Left renal pelvis (tissue), 4 donors: ENCODE measurements at places on chromosomes 5 and 9.

DNA sequence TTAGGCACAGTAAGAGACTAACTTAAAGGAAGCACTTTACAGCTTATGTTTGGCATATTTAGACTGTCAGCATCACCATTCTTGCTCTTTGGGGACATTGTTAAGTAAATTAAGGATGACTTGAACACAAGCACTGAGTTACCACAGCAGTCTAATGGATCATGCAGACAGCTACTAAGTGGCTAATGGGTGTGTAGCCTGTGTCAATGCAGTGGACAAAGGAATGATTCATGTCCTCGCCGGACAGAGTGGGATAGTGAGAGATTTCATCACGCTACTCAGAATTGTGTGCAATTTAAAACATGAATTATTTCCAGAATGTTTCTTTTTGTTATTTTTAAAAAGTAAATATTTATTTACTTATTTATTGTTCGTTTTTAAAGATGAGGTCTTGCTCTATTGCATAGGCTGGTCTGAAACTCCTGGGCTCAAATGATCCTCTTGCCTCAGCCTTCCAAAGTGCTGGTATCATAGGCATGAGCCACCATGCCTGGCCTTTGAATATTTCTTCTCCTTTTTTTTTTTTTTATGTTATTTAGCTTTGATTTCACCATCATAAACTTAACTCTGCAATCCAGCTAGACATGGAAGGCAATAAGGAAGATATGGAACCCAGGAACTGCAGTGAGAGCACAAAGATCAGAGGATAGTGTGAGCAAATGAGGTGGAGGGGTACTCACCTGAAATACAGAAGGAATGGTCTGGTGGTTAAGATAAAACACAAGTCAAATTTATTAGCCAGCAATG is 53.0 kb upstream of the KLF4 start:
- no peak for DNase-seq

GRCh38 chr5:138594305-138595058 is 19.3 kb upstream of the HSPA9 start:
- no peak for DNase-seq

DNA sequence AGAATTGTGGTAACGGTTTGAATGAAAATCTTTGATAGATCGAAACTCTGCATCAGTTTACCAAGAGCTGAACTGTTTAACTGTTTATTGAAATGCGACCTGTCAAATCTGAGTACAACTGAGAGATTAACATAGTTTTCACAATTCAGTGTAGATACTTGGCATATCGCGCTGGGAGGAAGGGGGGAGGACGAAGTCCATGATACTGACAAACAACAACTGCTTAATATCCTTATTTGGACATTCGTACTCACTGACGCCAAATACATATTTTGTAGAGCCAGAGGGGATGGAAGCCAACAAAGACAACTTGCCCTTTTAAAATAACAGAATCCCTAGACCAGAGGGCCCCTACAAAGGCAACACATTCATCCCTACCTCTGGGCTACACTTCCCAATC is 93.2 kb downstream of the GLIS3 start:
- no peak for DNase-seq

DNA sequence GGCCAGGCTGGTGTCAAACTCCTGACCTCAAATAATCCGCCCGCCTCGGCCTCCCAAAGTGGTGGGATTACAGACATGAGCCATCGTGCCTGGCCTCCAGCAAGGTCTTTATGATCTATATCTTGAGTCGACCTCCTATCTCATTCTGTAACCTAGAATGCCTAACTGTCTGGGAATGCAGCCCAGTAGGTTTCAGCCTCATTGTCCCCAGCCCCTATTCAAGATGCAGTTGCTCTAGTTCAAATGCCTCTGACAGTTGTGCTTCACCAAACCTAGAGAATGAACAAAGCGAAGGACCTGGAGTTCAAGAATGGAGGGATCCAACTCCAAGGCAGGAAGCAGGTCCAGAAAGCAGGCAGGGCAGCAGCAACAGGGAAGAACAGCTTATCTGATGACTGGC is 30.8 kb downstream of the GLRX start:
- no peak for DNase-seq

GRCh38 chr9:5799314-5799713 is 33.6 kb downstream of the ERMP1 start:
- peak; percentile 30 for DNase-seq
